Stimulated activated CD4-positive, alpha-beta T cell treated with anti-CD3 and anti-CD28 coated beads, Interleukin-15, amount 100 ng/mL, for 24 hours (primary cell): ENCODE measurements at places on chromosomes 2 and 18.

GRCh38 chr18:12895014-12895413 lies 11.0 kb upstream of the PTPN2 start:
- DNase-seq: no peak

GRCh38 chr18:12406371-12407111 lies 1.2 kb upstream of the PRELID3A start:
- DNase-seq: no peak

DNA sequence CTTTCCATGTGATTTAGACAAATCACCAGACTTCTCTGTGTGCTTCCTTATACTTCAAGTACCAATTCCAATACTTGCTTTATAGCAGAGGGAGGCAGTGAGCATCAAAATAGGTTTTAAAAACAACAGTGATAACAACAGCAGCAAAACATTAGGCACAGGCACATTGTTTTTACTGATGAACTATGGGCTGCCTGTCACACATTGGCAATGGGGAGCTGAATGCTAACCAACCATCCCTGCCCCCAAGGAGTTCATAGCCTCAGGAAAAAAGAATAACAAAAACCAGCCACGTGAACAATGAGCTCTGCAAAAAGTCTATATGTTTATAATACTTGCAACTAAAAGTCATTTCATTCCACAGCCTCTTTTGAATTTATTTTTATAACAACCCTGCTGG lies 287.9 kb upstream of the TRIB2 start:
- DNase-seq: no peak

DNA sequence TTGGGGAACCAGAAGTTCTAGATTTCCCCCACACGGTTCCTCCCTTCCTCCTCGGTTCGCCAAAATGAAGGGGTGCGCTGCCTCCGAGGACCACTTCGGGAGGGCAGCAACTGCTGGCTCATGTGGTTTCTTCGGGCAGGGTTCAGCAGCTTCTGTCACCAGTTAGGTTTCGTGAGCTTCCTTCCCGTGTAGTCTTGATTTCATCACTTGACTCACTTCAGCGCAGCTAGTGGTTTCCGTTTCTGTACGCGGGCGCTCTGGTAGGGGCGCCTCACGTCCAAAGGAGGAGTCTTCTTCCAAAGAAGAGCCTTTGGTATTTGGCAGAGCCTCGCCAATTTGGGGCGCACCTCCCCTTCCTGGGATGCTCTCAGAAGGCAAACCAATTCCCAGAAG lies 485 bp upstream of the GALNT3 start:
- peak; percentile 70 for DNase-seq

DNA sequence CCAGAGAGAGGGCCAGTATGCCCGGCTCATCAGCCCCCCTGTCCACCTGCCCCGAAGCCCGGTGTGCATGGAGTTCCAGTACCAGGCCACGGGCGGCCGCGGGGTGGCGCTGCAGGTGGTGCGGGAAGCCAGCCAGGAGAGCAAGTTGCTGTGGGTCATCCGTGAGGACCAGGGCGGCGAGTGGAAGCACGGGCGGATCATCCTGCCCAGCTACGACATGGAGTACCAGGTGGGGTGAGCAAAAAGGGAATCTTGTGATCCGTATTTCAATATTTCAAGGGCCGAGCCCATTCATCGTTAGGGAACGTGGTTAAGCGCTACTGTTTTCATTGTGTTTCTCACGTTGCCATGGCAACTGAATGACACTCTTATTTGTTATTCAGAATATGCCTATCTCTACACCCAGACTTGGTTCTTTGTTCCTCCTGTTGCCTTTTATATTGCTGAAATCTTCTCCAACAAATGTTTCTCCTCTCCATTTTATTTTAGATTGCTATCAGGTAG lies 81.5 kb downstream of the NRP2 start:
- DNase-seq: peak; percentile 26

DNA sequence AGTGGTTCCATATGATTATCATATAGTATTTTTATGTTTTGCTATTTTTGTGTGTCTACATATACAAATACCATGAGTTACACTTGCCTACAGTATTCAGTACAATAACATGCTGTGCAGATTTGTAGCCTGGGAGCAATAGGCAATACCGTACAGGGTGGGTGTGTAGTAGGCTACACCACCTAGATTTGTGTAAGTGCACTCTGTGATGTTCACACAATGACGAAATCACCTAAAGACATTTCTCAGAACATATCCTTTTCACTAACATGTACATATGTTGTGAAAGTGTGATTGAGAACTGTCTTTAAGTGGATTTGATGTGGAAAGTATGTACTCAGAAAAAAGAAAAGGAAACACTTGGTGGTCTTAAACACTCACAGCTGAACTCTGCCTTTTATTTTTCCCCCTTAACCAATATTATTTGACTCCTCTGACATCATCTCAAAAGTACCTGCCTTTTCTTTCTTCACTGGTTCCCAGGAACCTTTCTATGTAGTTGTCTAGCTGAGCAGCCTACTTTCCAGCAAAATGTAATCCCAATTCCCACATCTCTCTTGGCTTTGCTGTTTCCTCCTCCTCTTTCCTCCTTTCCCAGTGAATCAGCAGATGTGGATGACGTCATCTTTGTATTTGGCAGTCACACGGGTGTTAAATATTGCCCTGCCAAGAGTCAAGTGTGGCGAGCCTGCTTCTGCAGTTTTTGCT lies 47.7 kb downstream of the OSBPL6 start:
- no peak for DNase-seq

- DNase-seq: no peak
Observed at GRCh38 chr2:165113414-165113813, 90.4 kb downstream of the SCN3A start.

GRCh38 chr18:8562919-8563318 lies 46.3 kb upstream of the RAB12 start:
- DNase-seq: no peak

DNA sequence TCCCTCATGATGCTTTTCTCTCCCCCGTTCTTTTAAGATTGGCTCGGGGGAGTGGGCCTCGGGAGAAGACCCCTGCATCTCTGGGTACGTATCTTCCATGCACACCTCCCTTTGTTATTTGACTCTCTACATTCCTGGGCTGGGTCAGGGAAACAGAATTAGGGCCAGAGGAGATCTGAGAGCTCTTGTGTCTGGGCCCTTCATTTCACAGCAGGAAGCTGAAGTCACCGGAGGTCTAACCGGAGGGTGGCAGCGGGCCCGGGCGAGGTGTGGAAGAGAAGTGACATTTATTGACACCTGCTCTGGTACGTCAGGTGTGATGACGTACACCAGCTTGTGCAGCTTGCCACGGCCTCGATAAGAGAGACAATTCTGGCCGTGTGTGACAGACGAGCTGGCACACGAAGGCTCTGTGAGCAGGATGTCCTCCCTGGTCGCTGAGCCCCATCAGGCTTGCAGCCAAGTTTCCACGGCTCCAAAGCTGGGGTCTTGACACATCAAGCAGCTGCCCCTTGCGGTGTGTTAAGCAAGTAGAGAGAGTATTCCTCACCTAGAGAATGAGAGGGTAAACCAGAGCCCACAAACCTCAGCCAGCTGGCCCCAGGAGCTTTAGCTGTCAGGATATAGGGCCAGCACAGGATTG lies 30.4 kb downstream of the TOGARAM2 start:
- peak; percentile 61 for DNase-seq

- DNase-seq: no peak
Observed at GRCh38 chr2:148167855-148168254, 147.0 kb downstream of the MBD5 start.

GRCh38 chr2:25044990-25045389 lies 3.1 kb downstream of the EFR3B start:
- DNase-seq: peak; percentile 28

GRCh38 chr2:18268400-18268799 lies 292.1 kb downstream of the RDH14 start:
- DNase-seq: no peak

DNA sequence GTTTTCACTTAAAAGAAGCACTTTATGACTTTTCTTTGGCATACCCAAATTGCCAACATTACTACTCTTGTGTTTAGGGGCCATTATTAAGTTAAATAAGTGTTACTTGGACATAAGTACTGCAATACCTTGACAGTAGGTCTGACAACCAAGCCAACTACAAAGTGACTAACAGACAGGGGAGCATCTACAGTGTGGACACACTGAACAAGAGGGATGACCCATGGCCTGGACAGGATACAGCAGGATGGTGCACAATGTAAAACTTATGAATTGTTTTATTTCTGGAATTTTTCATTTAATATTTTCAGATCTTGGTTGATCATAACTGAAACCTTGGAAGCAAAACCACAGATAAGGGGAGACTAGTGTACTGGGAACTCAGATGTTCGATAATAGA lies 4.0 kb upstream of the INPP1 start:
- DNase-seq: no peak

DNA sequence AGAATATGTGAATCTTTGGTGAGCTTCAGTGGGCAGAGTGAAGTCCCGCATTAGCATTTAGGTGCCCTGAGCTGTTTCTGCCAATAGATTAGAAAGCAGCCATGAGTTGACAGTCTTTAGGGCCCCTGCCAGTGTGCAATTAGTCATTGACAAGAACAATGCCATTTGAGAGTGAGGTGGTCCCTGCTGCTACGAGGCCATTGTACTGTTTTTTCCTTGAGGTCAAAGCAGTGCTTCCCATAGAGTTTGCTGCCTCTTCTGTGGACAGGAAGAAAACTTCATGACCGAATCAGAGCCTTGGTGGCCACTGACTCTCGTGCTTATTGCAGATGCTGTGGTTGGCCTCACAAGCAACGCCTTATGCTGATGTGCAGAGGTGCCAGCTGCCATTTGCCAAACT lies 102.7 kb downstream of the SH3BP4 start:
- no peak for DNase-seq

DNA sequence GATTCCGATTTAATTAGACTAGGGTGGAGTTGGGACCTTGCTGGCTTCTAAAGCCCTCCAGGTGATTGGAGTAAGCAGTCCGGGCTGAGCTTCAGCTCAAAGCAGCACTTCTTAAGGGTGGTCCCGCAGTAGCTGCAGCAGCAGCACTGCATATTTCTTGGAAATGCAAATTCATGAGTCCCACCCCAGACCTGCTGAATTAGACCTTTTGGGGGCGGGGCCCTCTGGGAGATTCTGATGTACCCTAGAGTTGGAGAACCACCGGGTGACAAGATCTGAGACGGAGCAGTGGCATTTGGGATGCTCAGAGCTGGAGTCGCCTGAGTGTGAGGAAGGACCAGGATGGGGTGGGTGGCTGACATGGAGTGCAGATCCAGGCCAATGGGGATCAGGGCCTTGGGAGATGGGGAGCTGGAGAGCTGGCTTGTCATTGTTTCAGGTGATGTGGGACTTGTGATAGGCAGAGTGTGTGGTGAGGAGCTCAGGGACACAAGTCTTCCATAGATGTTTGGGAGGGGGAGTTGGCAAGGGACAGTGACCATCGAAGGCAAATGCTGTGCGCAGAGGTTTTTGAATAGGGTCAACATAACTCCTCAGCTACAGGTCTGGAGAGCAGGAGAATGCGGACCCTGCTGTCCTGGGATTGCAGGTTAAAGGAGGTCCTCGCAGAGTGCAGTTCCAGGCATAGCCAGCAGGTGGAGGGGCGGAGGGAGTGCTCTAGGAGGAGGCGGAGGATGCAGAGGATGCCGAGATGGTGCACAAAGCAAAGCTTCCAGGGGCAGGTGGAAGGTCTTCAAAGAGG lies 130.9 kb upstream of the RAB12 start:
- peak; percentile 74 for DNase-seq

DNA sequence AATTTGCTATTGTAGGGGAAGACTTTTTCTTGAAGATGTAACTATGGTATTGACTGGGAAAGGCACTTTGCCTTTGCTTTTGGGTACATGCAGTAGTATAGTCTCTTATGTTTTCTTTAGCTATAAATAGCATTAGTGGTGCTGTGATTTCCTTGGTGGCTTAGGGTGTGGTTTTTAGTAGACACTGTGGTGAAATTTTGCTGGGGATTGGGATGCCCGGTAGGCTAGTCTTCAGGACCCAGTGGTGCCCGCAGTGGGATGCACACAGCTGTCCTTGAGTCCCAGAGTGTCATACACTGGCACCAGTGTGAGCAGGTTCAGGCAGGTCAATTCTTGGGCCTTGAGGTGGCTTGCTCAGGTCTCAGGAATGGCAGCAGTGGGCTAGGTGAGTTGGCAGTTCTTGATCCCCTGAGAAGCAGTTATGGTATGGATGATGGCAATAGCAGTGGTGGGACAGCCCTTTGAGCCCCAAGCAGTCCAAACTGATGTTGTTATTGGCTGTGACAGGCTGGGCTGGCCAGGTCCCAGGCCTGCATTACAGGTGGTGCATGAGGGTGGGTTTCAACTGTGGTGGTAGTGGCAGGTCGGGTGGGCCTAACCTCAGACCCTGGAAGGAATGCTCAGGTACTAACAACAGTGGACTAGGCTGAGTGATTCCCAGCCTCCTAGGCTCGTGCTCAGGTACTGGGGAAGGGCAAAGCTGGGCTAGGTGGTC lies 124.3 kb downstream of the XRCC5 start:
- no peak for DNase-seq
